Mononuclear cell (primary cell): ENCODE measurements at places on chromosomes 4 and X. TPM values are rescaled to one million over a fixed set of nuclear protein-coding genes. Genes with fewer than 3 reads are reported as not detected.

TNMD gene
- total RNA-seq, result not detected

ETDB gene
- not detected for total RNA-seq

MGST2 gene
- 9.2 TPM for total RNA-seq

MAP3K15 gene
- total RNA-seq, result 0.10 TPM

ADH4 gene
- not detected for total RNA-seq

KIF4A gene
- total RNA-seq, result 0.42 TPM

SPIN2B gene
- total RNA-seq, result 5.1 TPM

SSX2B gene
- total RNA-seq, result not detected

NAA11 gene
- not detected for total RNA-seq

GAB3 gene
- total RNA-seq, result 10.1 TPM

NKRF gene
- total RNA-seq, result 11.8 TPM

WDR17 gene
- total RNA-seq, result 1.2 TPM

SMIM10L2A gene
- total RNA-seq, result 0.31 TPM

PAGE2B gene
- total RNA-seq, result not detected

PPP1R2C gene
- 6.0 TPM for total RNA-seq

PAGE5 gene
- total RNA-seq, result 1.5 TPM

AFM gene
- total RNA-seq, result not detected

ITIH6 gene
- not detected for total RNA-seq

RCHY1 gene
- 52.4 TPM for total RNA-seq

F8A1 gene
- total RNA-seq, result 10.2 TPM
